ENCODE measurements at places on chromosomes 1 and 21.

- no peak for DNase-seq
These were observed 234.1 kb downstream of the ADGRL2 start for GRCh38 chr1:82034812-82035211.

DNA sequence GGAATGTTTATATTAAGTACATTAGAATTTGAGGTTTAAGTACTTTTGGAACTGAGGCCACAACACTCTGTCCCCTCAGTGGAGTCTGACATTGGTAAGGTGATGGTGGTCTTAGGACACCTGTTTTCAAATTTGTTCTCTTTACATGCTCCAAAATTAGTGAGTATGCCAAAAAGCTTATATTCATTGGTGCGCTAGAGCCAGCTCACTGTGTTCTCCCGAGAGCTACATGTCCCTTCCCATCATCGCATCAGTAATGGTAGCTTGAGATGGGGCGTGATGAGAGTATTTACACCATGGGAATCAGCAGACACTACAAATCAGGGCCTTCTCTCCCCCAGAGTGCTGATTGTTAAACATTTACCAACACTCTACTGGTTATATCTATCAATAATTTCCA lies 19.5 kb downstream of the ETS2 start:
- DNase-seq, result no peak

DNA sequence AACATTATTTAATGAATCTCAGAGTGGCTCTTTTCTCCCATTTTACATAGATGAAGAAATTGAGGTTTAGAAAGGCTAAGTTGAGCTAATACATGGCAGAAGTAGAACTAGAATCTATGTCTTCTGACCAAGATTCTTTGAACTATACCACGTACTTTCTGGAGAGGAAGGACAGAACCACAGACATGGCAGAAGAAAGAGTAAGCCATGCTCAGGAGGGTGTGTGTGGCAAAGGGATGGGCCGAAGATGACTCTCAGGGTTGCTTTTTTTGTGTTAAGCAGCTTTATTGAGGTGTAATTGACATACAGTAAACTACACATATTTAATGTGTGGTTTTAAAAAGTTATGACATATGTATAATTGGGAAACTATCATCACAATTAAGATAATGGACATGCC lies 69.5 kb downstream of the PEX14 start:
- no peak for DNase-seq

DNA sequence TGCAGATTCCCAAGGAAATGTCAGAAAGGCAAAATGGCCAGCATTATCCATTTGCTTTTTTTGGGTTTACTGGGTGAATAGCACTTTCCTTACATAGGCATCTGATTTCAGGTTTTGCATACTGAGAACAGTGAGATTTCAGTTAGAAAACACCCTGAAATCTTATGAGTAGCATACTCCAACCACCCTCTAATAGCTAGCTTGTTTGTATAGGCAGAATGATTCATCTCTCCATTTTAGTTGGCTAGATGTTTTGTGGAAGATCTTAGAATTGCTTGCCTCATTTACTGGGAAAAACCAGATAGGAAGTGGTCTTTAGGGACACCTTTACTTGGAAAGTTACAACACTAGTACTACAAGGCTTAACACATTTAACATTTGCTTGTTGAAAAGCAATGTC lies 10.4 kb downstream of the KYAT3 start:
- DNase-seq, result no peak

All from cortex of kidney (tissue), 1 donor.